ENCODE measurements at places on chromosomes 12 and 14. TPM values are rescaled to one million over a fixed set of nuclear protein-coding genes. Genes with fewer than 3 reads are reported as not detected.

DNA sequence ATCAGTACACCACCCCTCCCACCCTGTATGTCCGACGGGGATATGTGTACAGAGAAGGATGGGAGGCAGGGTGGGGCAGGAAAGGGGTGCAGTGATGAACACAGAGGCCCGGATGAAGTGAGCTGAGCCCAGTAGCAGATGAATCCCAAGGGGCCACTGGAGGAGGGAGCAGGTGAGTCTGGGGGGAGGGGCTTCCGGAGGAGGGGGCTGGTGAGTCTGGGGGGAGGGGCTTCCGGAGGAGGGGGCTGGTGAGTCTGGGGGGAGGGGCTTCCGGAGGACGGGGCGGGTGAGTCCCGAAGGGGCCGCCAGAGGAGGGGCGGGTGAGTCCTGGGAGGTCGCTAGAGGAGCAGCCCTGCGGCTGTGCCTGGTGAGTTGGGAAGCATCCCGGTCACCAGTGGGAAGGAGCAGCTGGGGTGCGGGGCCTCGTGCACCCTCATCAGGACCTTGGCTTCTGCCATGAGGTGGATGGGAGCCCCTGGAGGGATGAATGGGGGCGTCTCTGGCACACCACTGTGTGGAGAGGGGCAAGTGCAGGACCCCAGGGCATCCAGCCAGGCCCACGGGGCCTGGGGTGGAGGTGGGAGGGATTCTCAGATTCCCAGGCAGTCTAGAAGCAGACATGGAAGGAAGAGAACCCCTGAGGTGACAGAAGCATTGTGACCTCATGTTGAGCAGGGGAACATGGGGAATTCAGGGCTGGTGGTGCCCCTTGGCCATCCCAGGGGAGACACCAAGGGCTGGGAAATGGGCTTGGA lies 14.0 kb downstream of the BEGAIN start:
- DNase-seq, result no peak
- no peak overlapping the region for H3K4me3 ChIP-seq
- H3K36me3 ChIP-seq, result no peaks in the 10 kb centered on the region
- peaks cover 10% of the 10 kb centered on the region for H3K4me1 ChIP-seq

DNA sequence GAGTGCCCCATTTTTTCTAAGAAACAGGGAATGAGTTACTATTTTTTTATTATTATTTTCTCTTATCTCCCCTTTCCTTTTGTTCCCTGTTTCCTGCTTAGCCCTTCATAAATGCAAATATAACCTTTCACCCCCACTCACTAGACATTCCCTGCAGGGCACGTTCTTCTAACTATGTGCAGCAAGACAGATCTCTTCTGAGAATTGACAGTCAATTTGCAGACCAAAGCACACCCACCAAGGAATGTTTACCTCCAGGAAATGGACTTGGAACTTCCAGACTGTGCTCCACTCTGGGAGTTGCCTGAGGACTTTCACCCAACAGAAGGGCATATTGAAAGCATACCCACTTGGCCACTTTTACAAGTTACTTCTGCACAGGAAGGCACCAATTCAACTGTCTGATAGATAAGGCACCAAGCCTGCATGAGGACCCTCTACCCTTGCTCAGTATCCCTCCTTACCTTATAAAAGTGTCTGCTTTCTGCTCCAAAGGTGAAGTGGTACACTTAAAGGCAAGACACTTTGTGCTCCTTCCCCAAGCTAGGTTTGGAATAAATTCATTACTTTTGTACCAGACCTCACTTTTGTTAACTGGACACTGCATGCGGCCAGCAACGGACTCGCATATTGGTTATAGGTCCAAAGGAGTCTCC lies 6.5 kb downstream of the TAS2R19 start:
- no peaks in the 10 kb centered on the region for H3K27me3 ChIP-seq
- peaks cover 2% of the 10 kb centered on the region for H3K4me1 ChIP-seq
- H3K36me3 ChIP-seq, result peaks cover 8% of the 10 kb centered on the region
- no peak for DNase-seq

- DNase-seq, result no peak
- peaks cover 3% of the 10 kb centered on the region for H3K27me3 ChIP-seq
- H3K36me3 ChIP-seq, result no peaks in the 10 kb centered on the region
- H3K27ac ChIP-seq, result no peak overlapping the region
- H3K4me1 ChIP-seq, result no peaks in the 10 kb centered on the region
Measured at GRCh38 chr12:67112586-67112985, 156.6 kb upstream of the CAND1 start.

DNA sequence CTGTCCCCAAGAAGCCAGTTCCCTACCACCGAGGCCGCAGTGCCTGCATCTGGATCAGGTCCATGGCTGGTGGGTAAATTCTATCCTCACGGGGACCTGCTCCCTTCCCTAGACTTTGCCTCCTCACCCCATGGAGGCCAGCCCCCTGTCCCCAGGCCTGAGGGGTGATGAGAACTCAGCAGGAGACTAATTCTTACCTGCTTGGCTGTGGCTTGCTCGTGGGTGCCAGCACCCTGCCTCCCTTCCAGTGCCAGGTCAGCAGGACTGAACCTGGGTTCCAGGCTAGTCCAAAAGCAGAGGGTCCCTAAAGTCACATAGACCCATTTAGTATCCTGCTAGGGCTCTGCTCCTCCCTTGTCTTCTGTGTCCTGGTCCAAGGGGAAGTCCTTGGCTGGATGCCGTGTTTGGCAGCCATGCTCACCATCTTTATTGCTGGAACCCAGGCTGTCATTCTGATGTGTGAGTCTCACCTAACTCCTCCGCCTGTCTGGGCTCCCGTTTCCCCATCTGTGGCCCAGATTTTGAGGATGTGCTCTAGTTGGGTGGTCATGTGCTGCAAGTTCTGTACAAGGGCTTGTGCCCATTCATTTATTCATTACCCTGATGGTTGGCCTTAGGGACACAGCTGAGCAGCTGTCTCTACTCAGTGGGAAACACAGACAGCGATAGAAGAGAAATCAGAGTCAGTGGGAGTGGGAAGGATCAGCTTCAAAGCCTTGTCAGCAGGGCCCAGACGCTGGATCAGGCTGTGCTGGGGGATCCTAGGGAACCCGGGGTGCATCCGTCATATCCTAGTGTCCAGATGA lies 949 bp downstream of the PLBD2 start:
- H3K27ac ChIP-seq, result peak overlapping the region; percentile 74
- no peak for DNase-seq
- H3K4me1 ChIP-seq, result peaks cover 11% of the 10 kb centered on the region

- no peak overlapping the region for H3K4me3 ChIP-seq
- H3K4me1 ChIP-seq, result no peaks in the 10 kb centered on the region
- H3K27ac ChIP-seq, result no peak overlapping the region
- H3K27me3 ChIP-seq, result no peaks in the 10 kb centered on the region
- no peaks in the 10 kb centered on the region for H3K36me3 ChIP-seq
- DNase-seq, result no peak
Measured at GRCh38 chr14:83913476-83913875, 1616.5 kb upstream of the FLRT2 start.

DNA sequence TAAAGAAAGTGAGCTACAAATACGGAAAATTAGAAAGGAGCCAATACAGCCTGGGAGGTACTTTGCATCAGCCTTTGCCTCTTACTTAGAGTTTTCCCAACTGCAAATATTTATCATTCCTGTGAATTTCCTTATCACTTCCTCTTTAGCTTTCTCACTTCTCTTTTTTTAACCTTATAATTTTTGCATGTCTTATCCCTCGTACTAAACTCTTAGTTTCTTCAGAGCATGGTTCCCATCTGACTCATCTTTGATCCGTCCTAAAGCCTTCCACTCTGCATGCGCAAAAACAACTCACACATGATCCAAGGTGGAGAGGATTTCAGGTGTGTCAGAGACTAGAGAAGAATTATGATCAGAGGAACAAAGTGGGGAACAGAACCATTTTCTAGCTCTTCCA lies 9.6 kb upstream of the SNAPC1 start:
- H3K4me1 ChIP-seq, result peaks cover 35% of the 10 kb centered on the region
- no peaks in the 10 kb centered on the region for H3K27me3 ChIP-seq
- DNase-seq, result no peak
- H3K36me3 ChIP-seq, result peaks cover 12% of the 10 kb centered on the region
- H3K4me3 ChIP-seq, result no peak overlapping the region

GRCh38 chr12:58893495-58893894 lies 26.8 kb downstream of the LRIG3 start:
- no peak overlapping the region for H3K4me3 ChIP-seq
- H3K36me3 ChIP-seq, result no peaks in the 10 kb centered on the region
- no peak overlapping the region for H3K27ac ChIP-seq
- DNase-seq, result no peak

DNA sequence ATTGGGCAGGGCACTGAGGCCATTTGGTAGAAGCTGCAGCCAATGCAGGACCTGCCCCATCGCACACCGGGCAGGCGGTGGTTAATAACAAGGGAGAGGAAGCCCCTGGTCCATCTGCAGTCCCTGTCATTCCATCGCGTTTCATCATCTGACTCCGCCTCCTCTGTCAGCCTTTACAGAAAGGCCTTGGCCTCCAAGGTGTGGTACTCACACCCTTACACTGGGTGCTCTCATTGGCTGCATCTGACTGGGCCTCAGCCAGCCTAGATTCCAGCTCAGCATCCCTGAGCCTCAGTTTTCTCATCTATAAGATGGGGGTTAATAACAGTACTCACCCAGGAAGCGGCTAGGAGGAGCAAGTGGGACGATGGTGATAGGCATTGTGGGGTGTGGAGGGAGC lies 14.7 kb upstream of the HHIPL1 start:
- H3K4me3 ChIP-seq, result no peak overlapping the region
- no peaks in the 10 kb centered on the region for H3K36me3 ChIP-seq
- DNase-seq, result no peak
- H3K27ac ChIP-seq, result no peak overlapping the region
- peaks cover 22% of the 10 kb centered on the region for H3K27me3 ChIP-seq
- H3K4me1 ChIP-seq, result peaks cover 12% of the 10 kb centered on the region

- peaks cover under 1% of the 10 kb centered on the region for H3K4me1 ChIP-seq
- H3K4me3 ChIP-seq, result no peak overlapping the region
- no peaks in the 10 kb centered on the region for H3K27me3 ChIP-seq
- no peak overlapping the region for H3K27ac ChIP-seq
Measured at GRCh38 chr12:46523863-46524770, 151.5 kb upstream of the SLC38A2 start.

- H3K4me3 ChIP-seq, result peak overlapping the region; percentile 94
- no peak for DNase-seq
- H3K4me1 ChIP-seq, result peaks cover 47% of the 10 kb centered on the region
- peaks cover 68% of the 10 kb centered on the region for H3K36me3 ChIP-seq
Measured at GRCh38 chr12:56158926-56159461, 835 bp downstream of the MYL6 start.

DNA sequence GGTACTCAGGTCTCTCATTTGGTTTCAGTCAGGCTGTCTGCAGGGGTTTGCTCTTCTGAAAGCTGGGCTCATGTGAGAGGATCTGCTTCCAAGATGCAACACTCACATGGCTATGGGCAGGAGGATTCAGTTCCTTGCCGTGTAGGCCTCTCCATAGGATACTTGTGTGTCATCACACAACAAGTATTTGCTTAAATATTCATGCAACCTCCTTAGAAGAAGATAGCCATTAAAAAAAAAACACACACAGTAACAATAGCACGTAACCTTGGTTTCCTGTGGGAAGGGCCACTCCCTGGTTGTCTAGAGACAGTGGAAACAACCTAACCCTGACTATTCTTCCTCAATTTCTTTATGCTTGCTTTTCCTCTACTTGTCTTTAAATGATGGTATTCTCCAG lies 31.8 kb upstream of the CLEC4E start:
- H3K27me3 ChIP-seq, result peaks cover 11% of the 10 kb centered on the region
- H3K4me3 ChIP-seq, result no peak overlapping the region
- H3K36me3 ChIP-seq, result no peaks in the 10 kb centered on the region
- no peak overlapping the region for H3K27ac ChIP-seq

GRCh38 chr12:124739953-124740561 lies 123.6 kb downstream of the SCARB1 start:
- no peaks in the 10 kb centered on the region for H3K36me3 ChIP-seq
- H3K4me3 ChIP-seq, result no peak overlapping the region
- H3K27me3 ChIP-seq, result peaks cover 23% of the 10 kb centered on the region
- no peak overlapping the region for H3K27ac ChIP-seq
- H3K4me1 ChIP-seq, result no peaks in the 10 kb centered on the region
- DNase-seq, result no peak

- H3K4me3 ChIP-seq, result no peak overlapping the region
- no peaks in the 10 kb centered on the region for H3K27me3 ChIP-seq
- no peak for DNase-seq
- H3K27ac ChIP-seq, result no peak overlapping the region
- no peaks in the 10 kb centered on the region for H3K4me1 ChIP-seq
Measured at GRCh38 chr12:68276402-68276930, 23.1 kb upstream of the IL22 start.

DNA sequence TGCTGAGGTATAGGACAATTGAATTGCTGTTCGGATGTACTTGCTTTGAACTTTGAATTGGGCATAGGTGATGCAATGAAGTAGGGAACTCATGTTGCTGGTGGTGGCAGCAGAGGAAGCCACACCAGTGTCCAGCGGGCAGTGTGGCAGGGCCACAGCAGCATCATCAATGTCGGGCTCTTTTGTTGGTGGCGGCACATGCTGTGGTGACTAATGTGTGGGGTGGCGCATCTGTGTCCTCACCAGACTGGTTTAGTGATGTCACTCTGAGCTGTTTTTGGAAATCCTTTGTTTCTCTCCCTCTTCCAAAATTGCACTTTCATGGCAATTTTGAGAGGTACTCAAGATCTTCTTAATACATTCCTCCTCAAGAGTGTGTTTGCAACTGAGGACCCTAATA lies 187.6 kb downstream of the ETNK1 start:
- H3K36me3 ChIP-seq, result no peaks in the 10 kb centered on the region
- H3K27ac ChIP-seq, result no peak overlapping the region
- no peaks in the 10 kb centered on the region for H3K4me1 ChIP-seq
- H3K27me3 ChIP-seq, result peaks cover 3% of the 10 kb centered on the region

DNA sequence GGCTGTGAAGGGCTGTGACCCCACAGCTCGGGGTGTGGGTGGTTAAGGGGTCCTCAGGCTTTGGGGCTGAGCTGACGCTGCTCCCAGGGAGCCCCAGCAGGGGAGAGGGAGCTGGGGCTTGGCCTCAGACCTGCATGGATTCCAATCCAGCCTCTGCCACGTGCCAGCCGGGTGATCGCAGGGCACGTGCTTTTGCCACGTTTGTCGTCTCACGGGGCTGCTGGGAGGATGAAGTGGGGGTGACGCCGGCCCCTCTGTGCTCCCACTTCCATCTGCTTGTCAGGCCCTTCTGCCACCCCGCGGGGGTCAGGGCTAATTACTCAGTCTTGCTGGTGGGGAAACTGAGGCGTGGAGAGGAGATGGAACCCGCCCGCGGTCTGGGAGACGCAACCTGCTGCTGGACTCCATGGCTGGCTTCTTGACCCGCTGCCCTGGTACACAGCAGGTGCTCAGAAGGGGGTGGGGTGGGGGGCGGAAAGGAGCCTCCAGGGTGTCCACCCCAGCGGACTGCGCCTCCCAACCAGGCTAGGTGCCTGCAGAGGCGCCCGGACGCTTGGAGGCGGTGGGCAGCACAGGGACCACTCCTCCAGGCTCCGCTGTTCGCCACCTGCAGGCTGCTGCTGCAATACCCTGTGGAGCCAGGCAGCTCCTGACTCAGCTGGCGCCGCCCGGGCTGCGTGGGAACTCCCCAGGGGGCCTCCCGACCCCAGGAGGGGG lies 36.4 kb upstream of the PRIMA1 start:
- no peak overlapping the region for H3K27ac ChIP-seq
- no peaks in the 10 kb centered on the region for H3K36me3 ChIP-seq
- peaks cover 17% of the 10 kb centered on the region for H3K27me3 ChIP-seq
- no peaks in the 10 kb centered on the region for H3K4me1 ChIP-seq

Gene FAM222A
- 0.73 TPM for total RNA-seq

Gene REP15
- 0.35 TPM for total RNA-seq

Gene ESR2
- 17.0 TPM for total RNA-seq

Gene RHOJ
- total RNA-seq, result not detected

Gene TMPRSS12
- not detected for total RNA-seq
